ENCODE measurements at places on chromosomes 3 and 15. TPM values are rescaled to one million over a fixed set of nuclear protein-coding genes. Genes with fewer than 3 reads are reported as not detected.

- DNase-seq: no peak
Measured at GRCh38 chr3:14376348-14377043, 25.9 kb upstream of the SLC6A6 start.

DNAH12 gene
- total RNA-seq: not detected

DNA sequence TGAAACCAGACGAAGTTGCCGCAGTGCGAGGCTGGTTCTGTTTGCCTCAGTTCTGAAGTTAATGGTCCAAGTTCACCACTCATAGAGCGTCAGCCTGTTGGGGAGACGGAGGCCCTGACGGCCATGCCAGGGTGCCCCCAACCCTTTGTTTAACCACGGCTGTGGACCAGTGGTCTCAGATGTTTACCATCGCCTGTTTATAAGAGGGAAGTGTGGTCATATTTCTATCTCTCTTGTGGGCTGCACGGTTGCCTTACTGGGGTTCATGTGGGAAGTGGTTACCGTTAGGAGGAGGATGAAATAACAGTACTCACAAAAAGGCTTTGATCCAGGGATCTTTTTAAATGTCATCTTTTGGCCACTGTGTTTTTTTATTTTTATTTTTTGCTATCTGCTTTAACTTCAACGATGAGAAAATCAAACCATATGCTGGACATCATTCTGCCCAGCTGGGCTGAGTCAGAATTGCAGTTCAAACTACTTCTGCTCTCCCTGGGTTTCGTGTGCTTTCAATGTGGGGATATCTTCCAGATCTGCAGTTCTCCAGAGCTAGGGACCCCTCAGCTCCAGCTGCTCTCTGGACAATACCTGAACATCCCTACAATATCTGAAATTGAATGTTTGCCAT lies 17.8 kb downstream of the SMAD3 start:
- DNase-seq: no peak

- no peak for DNase-seq
Measured at GRCh38 chr3:43346978-43347749, 60.8 kb downstream of the SNRK start.

Data from right atrium auricular region (tissue), 2 donors.